ENCODE measurements at places on chromosomes 12 and 14. TPM values are rescaled to one million over a fixed set of nuclear protein-coding genes. Genes with fewer than 3 reads are reported as not detected.

Gene TAS2R7
- not detected for total RNA-seq

Gene KRT71
- not detected for total RNA-seq

Gene ESRRB
- total RNA-seq: not detected

Gene DAD1
- total RNA-seq: 436 TPM

Gene RNU7-1
- total RNA-seq: not detected

Gene SLC38A4
- 0.26 TPM for total RNA-seq

Gene CLEC1A
- 0.09 TPM for total RNA-seq

Gene SRRM4
- under 0.01 TPM for total RNA-seq

Gene RNU4-1
- under 0.01 TPM for total RNA-seq

Gene AVPR1A
- total RNA-seq: not detected

Gene CLEC4D
- total RNA-seq: not detected

Gene LAG3
- total RNA-seq: 0.43 TPM

Gene ITPK1
- 30.7 TPM for total RNA-seq

Gene GZMB
- not detected for total RNA-seq

Gene JAG2
- 0.12 TPM for total RNA-seq

Gene GPR137C
- total RNA-seq: 0.58 TPM

Gene CCDC177
- 0.12 TPM for total RNA-seq

Gene NOP9
- 11.0 TPM for total RNA-seq

Gene ALDH1L2
- 65.1 TPM for total RNA-seq

Gene MGAT4C
- total RNA-seq: 0.09 TPM

Gene SDR9C7
- not detected for total RNA-seq

Gene CPNE8
- total RNA-seq: 8.1 TPM

Gene UBR7
- 11.7 TPM for total RNA-seq

Gene CIT
- 1.5 TPM for total RNA-seq

Gene KCNA5
- total RNA-seq: not detected

Gene AKAP6
- total RNA-seq: 0.35 TPM

Gene PXN
- 85.3 TPM for total RNA-seq

Gene FLRT2
- 80.2 TPM for total RNA-seq

Gene BCL11B
- total RNA-seq: not detected

Gene ADAM21
- total RNA-seq: under 0.01 TPM

Gene RAD51B
- 2.9 TPM for total RNA-seq

Gene ACRBP
- 0.43 TPM for total RNA-seq

Gene TRPV4
- 1.9 TPM for total RNA-seq

Gene TMEM179
- not detected for total RNA-seq

Gene GPRC5A
- 8.1 TPM for total RNA-seq

Gene KLHL42
- total RNA-seq: 14.1 TPM

Gene TFCP2
- total RNA-seq: 8.4 TPM

Gene TMCC3
- total RNA-seq: 4.1 TPM

Gene KIF26A
- not detected for total RNA-seq

Gene TCL1B
- total RNA-seq: not detected

Gene SLC10A1
- not detected for total RNA-seq

Gene C14orf180
- total RNA-seq: not detected

Gene MFAP5
- 254 TPM for total RNA-seq

Gene ESR2
- not detected for total RNA-seq

Gene RDH12
- total RNA-seq: not detected

Gene ASIC1
- total RNA-seq: 13.2 TPM

Gene GPD1
- 1.3 TPM for total RNA-seq

Gene KRT6C
- total RNA-seq: not detected

Gene TMEM119
- 182 TPM for total RNA-seq
